ENCODE measurements at places on chromosomes 12 and 14. TPM values are rescaled to one million over a fixed set of nuclear protein-coding genes. Genes with fewer than 3 reads are reported as not detected.

Gene RDH5
- 12.2 TPM for total RNA-seq

Gene SLC25A47
- total RNA-seq, result not detected

Gene COX8C
- 1.3 TPM for total RNA-seq

Gene HCAR2
- total RNA-seq, result 0.14 TPM

Gene OTX2
- total RNA-seq, result not detected

Gene FAM222A
- total RNA-seq, result 20.0 TPM

Gene DAO
- total RNA-seq, result not detected

Gene RPAP3
- 24.2 TPM for total RNA-seq

GRCh38 chr14:97458661-97459579 lies 661.7 kb downstream of the VRK1 start:
- DNase-seq, result no peak

GRCh38 chr12:15590180-15590826 lies 198.9 kb downstream of the EPS8 start:
- no peak for DNase-seq

DNA sequence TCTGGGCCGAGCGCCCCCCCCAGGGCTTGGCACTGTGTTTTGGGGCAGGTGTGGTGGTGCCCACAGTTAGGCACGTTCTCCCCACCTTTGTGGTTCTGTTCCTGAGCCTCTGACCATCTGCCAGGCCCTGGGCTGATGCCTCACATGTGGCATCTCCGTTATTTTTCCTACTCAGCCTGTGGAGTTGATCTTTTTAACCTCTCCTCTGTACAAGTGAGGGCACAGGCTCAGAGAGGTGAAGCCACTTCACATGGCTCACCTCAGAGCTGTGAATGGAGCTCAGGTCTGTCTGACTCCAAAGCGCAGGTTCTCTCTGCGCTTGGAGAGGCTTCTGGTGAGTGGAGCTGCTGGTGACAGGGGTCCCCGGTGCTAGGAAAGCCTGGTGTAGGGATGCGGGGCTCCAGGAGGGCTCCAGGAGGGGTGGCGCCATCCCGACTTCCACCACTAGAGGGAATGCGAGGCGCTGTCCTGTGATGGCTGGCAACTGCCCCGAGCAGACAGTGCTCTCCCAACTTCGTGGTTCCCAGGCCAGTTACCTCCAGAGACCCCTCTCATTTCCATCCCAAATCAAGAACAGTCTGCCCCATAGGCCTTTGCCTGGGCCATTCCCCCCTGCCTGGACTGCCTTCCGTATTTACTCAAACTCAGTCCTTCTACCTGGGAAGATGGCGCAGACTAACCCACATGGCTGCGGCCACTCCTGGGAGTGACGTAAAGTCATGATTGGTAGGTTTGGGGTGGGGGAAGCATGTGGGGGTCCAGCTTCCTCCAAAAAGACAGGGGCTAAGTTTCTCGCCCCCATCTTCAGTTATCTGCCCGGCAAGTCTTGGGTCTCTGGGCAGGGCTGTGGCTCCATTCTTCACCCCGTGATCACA lies 9.9 kb downstream of the BCL7A start:
- peak; percentile 48 for DNase-seq

GRCh38 chr12:95611676-95612309 lies 60.5 kb upstream of the USP44 start:
- DNase-seq, result no peak

DNA sequence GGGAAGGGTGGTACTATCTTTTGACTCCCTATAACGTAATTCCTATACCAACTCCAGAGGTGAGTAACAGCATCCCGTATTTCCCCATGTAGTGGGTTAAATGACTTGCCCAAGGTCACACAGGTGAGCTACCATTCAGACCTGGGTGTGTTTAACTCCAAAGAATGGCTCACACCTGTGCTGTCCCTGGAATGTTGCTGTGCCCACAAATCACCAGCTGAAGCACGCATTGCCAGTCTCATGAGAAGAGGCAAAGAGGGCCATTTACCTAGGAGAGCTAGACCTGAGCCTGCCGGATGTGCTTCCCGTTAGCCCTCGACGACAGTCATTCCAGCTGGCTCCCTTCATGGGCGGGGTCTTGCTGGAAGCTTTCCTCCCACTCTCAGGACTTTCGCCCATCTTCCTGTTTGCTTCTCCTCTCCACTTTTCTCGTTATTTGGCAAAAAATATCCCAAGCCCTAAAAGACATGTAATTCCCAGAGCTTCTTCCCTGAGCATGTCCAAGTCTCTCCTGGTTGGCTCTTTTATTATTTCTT lies 106.6 kb upstream of the VASH1 start:
- DNase-seq, result no peak

DNA sequence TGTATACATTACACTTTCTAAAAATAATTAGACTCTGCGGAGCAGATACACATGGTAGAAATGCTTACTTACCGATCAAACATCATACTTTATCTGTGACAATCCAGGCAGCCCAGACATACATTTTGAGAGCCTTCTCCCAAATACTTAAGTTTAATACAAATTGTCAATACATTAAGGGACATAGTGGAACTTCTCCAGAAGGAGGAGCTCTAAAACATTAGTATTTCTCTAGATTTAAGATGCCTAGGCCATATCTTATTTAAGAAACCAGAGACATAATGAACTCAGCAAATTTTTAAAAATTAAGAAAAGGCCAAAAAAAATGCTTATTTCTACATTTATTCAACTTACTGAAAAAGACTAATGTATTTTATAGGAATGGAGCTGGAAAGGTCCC lies 16.1 kb downstream of the ACSM4 start:
- no peak for DNase-seq

GRCh38 chr14:68970038-68970612 lies 9.0 kb downstream of the ACTN1 start:
- DNase-seq, result no peak

- DNase-seq, result no peak
Measured at GRCh38 chr14:90500665-90501370, 104.0 kb downstream of the CALM1 start.

DNA sequence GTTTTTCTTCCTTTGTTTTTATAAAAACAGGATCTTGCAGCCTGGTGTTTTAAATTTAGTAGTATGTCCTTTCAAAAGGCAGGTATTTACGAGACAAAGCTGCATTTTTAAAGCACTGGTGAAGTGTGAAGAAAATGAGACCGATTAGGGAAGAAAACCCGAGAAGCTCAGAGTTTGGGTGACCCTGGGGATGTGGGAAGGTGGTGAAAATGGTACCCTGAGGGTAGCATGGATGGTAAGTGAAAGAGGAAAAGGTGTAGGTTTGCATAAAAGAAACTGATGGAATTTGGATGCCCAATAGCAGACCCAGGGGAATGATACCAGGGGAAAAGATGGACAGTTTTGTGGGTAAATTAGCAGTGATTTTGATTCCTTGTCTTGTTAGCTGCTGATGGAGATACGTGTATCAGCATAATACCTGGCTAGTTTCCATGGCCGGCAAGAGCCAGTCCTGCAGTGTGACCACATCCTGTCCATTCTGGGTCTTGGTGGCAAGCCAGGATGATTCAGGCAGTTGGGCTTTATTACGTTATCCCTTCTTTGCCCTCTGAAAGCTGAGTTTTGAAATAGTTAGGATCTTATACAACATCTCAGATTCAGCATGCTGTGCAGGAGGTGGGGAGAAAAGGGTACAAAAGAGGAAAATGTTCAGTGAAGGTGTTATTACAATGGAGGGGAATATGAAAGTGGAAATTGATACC lies 8.9 kb downstream of the BICD1 start:
- peak; percentile 71 for DNase-seq

- DNase-seq, result no peak
Measured at GRCh38 chr14:91714805-91715204, 17.1 kb downstream of the CATSPERB start.

All from left ventricle myocardium inferior (tissue), 1 donor.